Myocyte (in vitro differentiated cells): ENCODE measurements at places on chromosomes 12 and 14. TPM values are rescaled to one million over a fixed set of nuclear protein-coding genes. Genes with fewer than 3 reads are reported as not detected.

Gene BDKRB1
- total RNA-seq: 0.08 TPM in 1 of 2 replicates, not detected in the other

Gene PLBD1
- total RNA-seq: 0.19 and 0.21 TPM in 2 replicates

Gene ALDH1L2
- total RNA-seq: 11.3 and 13.4 TPM in 2 replicates

Gene ZNF268
- 16.0 and 31.0 TPM in 2 replicates for total RNA-seq

Gene PAH
- total RNA-seq: not detected in 2 replicates

Gene MLF2
- total RNA-seq: 243 and 270 TPM in 2 replicates

Gene GPR68
- 0.62 and 1.4 TPM in 2 replicates for total RNA-seq

Gene COX14
- 34.4 and 40.8 TPM in 2 replicates for total RNA-seq

Gene IKZF4
- total RNA-seq: 1.1 and 3.0 TPM in 2 replicates

Gene BBS10
- total RNA-seq: 17.2 and 19.9 TPM in 2 replicates

Gene RPGRIP1
- total RNA-seq: not detected in 2 replicates

Gene PTGES3
- 73.5 and 82.2 TPM in 2 replicates for total RNA-seq

Gene ASCL1
- not detected in 2 replicates for total RNA-seq

Gene RTL1
- not detected in 2 replicates for total RNA-seq

Gene LAG3
- total RNA-seq: 0.57 TPM in 1 of 2 replicates, not detected in the other

Gene PPFIA2
- total RNA-seq: not detected in 2 replicates

Gene GRIP1
- total RNA-seq: 0.80 TPM in 1 of 2 replicates, not detected in the other

Gene TGM1
- total RNA-seq: 0.08 and 0.99 TPM in 2 replicates

Gene A2M
- total RNA-seq: 0.99 and 18.9 TPM in 2 replicates

Gene AMN1
- 20.6 and 26.7 TPM in 2 replicates for total RNA-seq

Gene HOXC4
- total RNA-seq: 2.3 and 2.6 TPM in 2 replicates

Gene SIX6
- total RNA-seq: 0.08 TPM in 1 of 2 replicates, not detected in the other

Gene PRPH
- 0.05 TPM in 1 of 2 replicates, not detected in the other for total RNA-seq

Gene MMP19
- 8.6 and 8.8 TPM in 2 replicates for total RNA-seq

Gene FUT8
- total RNA-seq: 22.2 and 42.6 TPM in 2 replicates

Gene BATF
- total RNA-seq: not detected in 2 replicates

Gene UNC79
- 0.67 and 0.83 TPM in 2 replicates for total RNA-seq

Gene WNT5B
- 17.6 and 19.1 TPM in 2 replicates for total RNA-seq

Gene PPP4R3A
- 54.1 and 68.7 TPM in 2 replicates for total RNA-seq

Gene KCNH3
- total RNA-seq: 8.9 and 11.9 TPM in 2 replicates

Gene OR6C70
- not detected in 2 replicates for total RNA-seq

Gene GZMB
- total RNA-seq: not detected in 2 replicates

Gene GDF3
- not detected in 2 replicates for total RNA-seq

Gene FAM90A1
- total RNA-seq: not detected in 2 replicates

Gene ALDH2
- total RNA-seq: 2.7 and 3.2 TPM in 2 replicates

Gene PAPLN
- 0.16 and 0.31 TPM in 2 replicates for total RNA-seq

Gene NELL2
- total RNA-seq: 0.05 TPM in 1 of 2 replicates, not detected in the other

Gene KRT75
- total RNA-seq: not detected in 2 replicates

Gene SOX5
- 0.29 TPM in 1 of 2 replicates, not detected in the other for total RNA-seq
